Mesothelial cell of epicardium (in vitro differentiated cells): ENCODE measurements at places on chromosomes 12 and 14.

GRCh38 chr12:100127766-100128511 is 14.7 kb downstream of the BLTP3B start:
- no peak for DNase-seq

DNA sequence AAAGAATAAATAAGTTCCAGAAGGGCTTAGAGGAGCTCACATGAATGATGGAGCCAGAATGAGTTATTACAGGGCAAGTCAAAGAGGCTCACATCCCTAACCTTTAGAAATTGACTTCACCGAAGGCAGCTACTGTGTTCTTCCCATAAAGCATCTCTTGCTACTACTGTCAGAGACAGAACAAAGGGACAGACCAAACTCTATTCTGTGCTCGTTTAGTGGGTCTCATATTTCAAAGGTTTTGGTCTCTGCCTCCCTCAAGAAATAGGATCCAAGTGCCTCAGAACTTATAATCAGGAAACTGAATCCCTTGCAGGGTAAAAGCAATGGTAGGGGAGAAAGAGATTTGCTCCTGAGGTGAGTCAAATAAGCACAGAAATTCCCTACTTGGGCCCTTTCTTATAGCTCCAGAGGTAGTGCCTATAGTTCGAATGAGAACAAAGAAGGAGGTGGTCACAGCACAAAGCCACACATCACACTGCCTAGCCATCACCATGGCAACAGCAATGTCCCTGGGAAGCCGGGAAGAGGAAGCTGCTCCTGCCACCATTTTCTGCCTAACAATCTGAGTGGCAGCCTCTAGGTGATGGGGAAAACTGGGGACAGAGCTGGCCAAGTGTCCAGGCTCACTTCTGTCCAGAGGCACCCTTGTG is 294.9 kb downstream of the FOXN3 start:
- DNase-seq, result no peak

DNA sequence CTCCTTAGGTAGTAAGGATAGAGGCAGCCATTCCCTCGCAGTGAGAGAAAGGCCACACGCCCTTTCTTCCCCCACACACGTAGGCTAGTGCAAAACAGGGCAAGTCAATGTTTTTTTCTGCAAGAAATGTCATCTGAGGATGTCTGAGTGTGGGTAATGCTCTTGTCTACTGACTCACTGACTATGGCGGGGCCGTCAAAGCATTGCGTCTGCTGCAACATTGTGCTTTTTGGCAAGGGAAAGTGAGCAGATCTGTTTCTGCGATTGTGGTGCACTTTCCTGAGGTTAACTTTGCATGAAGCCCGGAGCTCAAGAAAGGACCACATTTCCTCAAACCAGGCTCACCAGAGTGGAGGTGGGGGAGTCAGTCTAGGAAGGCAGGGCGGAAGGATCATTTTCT is 181.6 kb upstream of the GZMB start:
- no peak for DNase-seq

DNA sequence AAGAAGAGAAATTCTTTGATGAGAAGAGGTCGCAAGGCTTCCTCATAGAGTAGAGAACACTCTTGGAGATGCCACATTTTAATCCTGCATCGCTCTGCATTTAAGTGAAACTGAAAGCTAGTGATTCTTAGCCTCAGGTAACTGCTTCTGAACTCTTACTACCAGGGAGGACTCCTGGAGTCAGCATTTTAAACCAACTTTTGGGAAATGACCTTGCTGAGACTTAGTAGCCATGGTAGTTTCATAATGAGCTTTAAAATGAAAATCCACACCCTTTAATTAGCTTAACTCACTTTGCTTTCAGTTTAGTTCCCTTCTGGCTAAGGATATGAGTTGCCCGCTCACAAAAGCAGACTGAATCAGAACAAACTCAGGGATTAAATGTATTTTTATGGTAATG is 80.3 kb downstream of the SYNE2 start:
- no peak for DNase-seq

DNA sequence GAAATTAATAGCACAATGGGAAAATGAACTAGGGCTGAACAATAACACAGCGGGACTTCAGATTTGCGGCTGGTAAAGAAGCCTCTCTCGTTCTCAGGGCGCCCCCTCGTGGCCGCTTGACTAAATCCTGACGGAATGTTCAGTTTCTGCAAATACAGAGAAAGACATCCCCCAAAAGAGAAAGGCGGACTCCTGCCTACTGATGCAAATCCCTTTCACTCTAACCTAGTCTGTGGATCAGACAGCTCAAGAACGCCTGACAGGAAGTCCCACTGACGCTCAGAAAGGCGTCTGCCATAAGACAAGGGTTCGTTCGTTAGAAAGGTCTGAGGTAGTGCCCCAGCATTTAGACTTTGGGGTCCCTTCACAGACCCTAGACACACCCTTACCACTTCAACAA is 2.5 kb downstream of the NUAK1 start:
- peak; percentile 96 for DNase-seq

- DNase-seq, result no peak
These were observed 137.6 kb upstream of the MAX start for GRCh38 chr14:65239938-65240296.

DNA sequence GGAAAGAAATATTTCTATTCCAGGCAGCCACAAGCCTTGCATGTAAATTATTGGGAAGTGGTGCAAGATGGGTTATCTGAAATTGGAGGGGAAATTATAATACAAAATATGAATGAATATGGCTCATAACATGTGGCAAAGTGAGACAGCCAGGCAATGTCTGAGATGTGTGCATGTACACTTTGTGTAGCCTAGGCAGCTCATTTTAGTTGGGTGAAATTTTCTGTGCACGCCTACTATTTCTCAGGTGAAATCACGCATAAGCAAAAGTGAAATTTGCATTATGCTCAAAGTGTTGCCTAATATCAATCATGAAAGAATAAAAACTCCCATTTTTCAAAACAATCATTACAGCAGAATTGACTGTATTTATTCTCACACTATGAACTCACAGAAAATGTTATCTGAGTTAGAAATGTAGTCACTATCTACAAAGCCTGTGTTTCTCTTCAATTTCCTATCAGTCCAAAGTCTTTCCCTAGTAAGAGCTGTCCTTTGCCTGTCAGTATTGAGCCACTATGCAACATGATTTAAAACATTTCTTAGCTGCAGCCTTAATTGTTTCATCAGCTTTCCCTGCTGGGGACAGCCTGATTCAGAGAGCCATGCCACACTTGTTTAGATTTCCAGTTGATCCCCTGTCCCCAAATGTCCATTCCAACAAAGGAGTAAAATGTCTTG is 80.7 kb downstream of the EPS8 start:
- no peak for DNase-seq

DNA sequence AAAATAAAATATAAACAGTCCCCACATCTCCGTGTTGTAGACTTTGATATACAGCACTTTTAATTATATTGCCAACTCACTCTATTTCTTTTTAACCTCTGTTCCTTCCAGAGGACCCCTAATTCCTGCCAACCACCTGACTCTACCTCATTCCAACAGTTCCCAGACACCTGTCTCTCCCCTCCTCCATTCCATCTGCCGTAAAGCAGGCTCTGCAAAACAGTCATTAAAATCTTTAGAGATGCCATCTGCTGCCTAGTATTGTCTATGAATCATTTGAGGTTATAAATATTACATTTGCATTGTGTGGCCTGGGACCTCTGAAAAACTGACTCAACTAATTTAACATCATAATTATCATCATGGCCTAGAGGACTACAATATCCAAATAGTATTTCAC is 148.8 kb upstream of the DCN start:
- no peak for DNase-seq

DNA sequence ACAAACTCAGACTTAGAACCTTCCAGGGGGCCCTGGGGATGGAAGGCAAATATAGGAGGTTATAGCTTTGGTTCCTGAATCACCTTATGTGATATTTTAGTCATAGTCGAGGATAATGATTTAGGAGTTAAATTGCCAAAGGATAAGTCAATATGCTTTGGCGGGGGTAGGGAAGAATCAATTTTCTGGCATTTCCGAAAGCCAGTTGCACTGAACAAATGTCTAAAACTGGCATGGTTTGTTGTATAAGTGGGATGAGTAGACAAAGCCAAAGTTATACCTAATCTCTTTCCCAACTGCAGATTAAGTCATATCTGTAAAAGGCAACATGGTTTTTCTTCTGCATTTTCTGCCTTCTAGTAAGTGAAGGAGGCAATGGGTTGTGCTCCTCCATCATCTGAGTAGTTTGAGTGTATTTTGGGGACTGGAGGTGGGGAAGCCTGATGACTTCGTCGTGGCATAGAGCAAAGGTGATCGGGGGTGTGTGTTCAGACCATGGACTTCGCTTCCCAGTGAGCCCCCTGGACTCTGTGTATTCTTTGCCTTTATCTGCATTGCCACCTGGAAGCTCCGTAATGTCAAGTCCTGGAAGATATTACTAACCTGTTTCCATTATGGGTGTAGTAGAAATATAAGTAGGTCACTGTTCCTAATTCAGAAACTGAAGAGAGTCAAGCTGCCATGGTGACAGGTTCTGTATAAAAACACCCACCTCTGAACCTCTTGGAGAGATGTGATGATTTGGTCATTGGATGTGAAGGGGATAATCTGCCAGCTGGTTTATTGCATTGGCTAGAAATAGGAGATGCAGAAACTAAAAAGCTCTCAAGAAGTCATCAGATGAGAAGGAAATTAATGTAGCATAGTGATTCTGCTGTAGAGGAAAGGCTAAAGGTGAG is 24.5 kb downstream of the PPFIBP1 start:
- no peak for DNase-seq

GRCh38 chr12:21369141-21369980 is 3.3 kb upstream of the IAPP start:
- no peak for DNase-seq

GRCh38 chr14:77882098-77882497 is 82.2 kb downstream of the ADCK1 start:
- DNase-seq, result no peak

GRCh38 chr12:120231316-120232011 is 30.6 kb upstream of the RPLP0 start:
- no peak for DNase-seq

DNA sequence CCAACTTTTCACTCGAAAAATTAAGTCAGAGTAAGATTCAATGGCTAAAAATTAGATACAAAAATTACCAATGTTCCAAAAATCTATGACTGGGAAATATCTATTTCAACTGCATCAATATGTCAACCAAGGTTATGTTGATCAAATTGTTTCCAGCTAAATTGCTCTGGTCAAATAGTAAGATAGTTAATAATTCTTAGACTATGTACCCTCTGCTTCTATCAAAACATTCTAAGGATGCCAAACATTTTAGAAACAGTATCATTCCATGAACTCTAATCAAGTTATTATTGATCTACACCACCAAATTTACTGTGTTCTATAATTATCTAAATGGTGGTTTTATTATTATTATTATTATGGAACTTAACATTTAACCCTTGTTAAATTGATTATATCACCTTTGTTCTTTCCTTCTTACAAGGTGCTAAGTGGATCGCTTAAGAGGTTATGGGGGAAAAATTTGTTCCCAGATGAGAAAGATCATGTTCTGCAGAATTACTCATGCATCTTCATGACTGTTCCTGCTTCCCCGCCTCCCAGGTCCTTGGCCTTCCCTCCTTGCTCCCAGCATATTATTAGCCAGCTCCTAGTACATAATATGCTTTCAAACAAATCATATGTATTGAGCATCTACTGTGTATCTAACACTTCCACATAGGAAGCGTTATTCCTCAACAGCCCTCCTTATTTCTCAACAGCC is 240.5 kb upstream of the KRR1 start:
- no peak for DNase-seq

GRCh38 chr14:38174711-38175110 is 33.0 kb upstream of the SSTR1 start:
- no peak for DNase-seq

DNA sequence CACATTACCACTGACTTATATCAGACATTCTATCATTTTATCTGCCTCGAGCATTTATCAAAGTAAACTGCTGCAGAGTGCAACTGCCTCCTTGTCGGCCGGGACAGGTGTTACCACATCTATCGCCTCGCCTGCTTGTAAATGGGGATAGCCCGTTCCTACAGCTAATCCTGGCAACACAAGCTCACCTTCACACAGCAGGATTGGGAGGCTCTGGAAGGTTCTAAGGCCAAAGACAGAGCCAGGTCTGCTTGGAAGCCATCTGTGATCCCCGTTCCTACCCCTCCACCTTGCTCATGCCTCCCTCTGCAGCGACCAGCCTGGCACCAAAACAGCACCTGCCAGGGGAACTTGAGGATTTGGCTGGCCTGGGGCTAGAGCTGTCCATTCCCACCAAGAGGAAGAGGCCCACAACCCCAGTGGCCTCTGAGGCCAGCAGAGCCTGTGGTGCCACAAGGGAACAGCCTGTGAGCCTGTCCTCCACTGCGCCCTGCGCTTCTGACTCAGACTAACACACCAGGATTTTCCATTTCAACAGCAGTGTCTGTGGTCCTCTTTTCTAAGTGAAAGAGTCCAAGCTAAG is 114.8 kb upstream of the DIO3 start:
- no peak for DNase-seq

DNA sequence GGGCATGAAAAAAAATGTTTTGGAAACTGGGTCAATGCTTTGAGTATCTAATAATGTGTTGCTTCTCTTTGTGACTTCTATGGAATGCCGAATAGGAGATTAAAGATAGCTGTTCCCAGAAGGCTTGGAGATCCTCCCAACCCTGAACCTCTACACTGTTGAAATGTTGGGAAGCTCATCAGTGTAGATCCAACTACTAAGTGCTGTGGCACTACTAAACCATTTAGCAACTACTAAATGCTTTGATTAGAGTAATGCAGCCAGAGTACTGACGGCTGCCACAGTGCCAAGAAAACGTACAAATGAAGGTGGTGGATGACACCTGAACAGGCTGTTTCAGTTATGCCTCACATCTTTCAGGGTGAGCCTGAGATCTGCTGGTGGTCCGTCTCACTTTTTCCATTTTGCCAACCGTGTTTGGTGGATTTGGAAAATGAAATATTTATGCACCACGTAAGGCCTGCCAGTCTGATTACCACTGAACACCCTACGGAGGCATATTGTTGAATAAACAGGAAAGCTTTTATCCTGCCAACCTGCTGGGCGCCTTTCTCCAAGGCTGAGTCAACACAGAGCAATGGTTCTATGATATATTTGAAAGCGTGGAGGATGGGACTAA is 938.0 kb upstream of the FLRT2 start:
- DNase-seq, result no peak

DNA sequence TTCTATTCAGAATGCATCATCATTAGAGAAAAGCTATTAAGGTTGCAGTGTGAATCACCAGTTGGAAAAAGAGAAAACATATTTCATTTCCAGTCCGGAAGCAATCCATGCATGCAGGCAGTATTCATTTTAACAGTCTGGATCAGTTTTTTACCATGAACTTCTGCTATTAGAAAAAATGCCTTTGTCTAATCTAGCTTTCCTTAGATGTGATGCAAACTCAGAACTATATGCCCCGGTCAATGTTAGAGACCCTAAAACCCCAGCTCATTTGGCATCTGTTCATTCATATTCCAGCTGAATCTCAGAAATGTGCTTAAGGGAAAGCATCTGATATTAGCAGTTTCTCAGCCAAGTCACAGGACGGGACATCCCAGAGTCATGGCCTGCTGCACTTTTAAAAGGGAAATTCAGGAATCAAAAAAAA is 8.5 kb downstream of the IRAK3 start:
- DNase-seq, result no peak

GRCh38 chr12:92629349-92630065 is 73.3 kb upstream of the PLEKHG7 start:
- peak; percentile 27 for DNase-seq
